Retinal pigment epithelial cell (primary cell): ENCODE measurements at places on chromosomes 6 and 20.

GRCh38 chr6:146302994-146303393 lies 240.6 kb upstream of the RAB32 start:
- no peak for DNase-seq

DNA sequence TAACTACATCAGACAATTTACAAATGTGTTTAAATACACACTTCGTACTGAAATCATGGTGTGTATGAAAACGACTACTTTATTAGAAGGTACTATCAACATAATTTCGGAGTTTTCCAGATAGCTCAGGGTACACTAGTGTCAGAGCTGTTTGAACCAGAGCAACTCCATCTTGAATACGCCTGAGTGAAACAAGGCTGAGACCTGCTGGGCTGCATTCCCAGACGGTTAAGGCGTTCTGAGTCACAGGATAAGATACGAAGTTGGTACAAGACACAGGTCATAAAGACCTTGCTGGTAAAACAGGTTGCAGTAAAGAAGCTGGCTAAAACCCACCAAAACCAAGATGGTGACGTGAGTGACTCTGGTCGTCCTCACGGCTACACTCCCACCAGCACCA lies 167.6 kb downstream of the THBS2 start:
- no peak for DNase-seq

DNA sequence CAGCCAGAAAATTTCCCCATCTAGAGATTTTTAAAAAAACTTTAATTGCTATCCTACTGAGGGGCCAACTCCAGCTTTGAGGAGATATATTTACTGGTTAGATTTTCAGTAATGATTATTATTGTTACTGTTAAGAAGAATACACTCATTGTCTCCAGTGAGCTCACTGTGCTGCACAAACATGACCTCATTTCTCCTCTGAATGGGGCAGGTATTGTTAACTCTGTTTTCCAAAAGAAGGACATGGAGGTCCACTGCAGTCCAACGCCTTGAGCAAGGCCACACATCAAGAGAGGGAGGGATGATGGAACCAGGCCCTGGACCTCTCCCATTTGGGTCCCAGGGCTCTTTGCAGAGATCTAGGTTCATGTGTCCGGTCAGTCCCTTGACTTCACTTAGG lies 13.9 kb upstream of the SCUBE3 start:
- DNase-seq = no peak

GRCh38 chr6:150347845-150348244 lies 21.0 kb upstream of the IYD start:
- no peak for DNase-seq

GRCh38 chr6:130872250-130873095 lies 45.3 kb downstream of the SMLR1 start:
- no peak for DNase-seq

DNA sequence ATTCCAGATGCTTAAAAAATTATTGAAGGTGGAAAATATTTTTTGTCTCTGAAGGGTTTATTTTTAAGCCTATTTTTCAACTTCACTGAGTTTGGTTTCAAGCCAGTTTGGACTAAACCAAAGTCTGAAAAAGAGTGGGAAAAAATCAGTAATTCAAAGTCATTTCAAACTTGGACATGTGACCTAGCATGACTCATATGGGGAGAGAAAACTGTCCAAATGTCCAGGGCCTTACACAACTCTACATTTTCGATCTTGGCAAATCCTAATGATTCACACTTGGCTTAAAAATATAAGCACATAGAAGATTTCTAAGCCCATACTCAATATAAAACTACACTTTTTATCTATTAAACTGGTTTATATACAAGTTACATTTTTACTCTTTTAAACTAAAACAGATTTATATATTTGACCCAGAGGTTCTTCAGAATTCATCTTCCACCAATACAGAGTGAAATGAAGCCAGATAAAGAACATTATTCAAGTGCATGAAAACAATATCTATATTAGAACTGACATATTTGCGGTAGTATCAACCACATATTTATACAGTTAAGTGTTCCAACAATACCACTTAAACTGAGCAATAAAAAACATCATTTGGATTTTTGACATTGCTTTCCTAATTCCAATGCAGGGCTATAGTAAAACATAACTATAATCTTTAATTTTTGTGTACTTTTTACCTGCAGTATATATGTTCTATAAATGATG lies 110.3 kb upstream of the TCF21 start:
- DNase-seq = peak; percentile 94

GRCh38 chr6:47209632-47210031 lies 100.1 kb downstream of the TNFRSF21 start:
- no peak for DNase-seq

DNA sequence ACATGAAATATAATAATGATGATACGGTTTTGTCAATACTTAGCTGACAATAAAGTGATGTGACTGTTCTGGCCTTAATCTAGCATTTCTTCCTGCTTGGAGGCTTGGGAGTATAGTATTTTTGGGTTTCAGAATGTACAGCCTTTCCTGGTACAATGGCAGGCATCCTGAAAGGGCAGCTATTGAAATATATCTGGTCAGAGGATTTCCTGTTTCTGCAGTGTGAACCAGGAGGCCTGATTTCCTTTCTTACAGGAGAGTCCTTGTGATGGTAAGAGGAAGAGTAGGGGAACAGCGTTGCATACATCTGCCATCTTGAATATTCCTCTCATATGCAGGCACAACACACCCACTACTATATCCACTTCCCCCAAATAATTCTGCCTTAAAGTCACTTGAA lies 93.7 kb downstream of the MYO6 start:
- no peak for DNase-seq
